NCI-H1436 treated with DMSO at 0.1 percent for 48 hours (cell line): ENCODE measurements at places on chromosomes 7 and 10.

GRCh38 chr7:137408126-137408525 lies 64.6 kb upstream of the PTN start:
- DNase-seq, result no peak

DNA sequence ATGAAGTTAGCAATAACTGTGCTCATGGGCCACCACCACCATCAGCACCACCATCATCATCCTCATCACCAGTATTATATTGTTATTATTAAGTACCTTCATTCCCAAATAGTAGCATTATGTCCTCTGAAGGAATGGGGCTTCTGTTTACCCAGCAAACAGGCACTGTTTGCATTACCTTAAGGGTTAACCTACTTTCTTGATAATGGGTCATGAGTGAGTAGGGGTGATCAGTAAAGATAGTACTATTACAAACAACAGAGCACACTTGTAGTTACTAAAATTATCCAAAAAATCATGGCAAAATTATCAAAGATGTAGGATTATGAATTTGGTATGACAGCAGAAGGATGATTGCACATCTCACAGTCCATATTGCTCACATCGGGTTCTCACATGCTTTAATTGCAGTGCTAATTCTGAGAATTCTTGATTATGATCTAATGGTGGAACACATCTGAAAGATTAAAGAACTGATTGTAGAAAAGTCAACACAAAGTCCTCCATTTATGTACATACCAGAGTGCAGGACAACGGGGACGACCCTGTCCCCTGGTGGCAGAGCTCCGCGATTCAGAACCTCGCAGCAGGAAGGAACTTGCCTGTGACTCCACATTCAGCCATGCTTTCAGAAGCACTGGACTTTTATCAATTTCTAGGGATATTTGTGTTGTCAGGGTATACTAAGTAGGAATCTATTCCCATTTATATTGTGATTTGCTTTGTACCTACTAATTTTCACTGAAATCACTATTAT lies 31.0 kb downstream of the PDE1C start:
- DNase-seq, result no peak

GRCh38 chr10:21285207-21285606 lies 240.3 kb downstream of the SKIDA1 start:
- no peak for DNase-seq

GRCh38 chr10:93379731-93380575 lies 102.2 kb downstream of the MYOF start:
- DNase-seq, result no peak

DNA sequence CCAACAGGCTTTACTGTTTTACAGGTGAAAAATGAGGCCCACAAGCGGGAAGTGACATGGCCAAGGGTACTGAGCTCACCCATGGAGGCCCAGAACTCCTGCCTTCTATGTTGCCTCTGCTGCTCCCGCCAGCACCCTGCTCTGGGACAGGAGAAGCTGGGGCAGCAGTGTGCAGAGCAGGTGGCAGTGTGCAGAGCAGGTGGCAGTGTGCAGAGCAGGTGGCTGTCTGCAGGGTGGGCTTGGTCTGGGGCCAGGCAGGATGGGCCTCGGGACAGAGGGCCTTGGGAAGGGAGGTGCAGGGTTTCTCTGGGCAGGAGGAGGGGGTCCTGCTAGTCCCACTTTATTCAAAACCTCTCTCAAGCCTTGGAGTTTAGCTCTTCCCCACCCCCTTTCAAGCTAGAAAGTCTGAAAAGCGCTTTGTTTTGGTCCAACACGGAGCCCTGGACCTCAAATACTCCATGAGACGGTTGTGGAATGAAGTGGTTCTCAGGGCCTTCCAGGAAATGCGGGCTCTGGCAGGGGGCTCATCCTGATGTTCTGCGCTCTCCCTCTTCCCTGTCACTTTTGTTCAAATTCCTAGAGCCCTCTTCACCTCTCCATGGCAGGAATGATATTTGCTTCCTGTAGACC lies 26.8 kb downstream of the TSPAN15 start:
- DNase-seq, result no peak

- no peak for DNase-seq
These were observed 726.4 kb downstream of the KCNMA1 start for GRCh38 chr10:76911184-76911583.

DNA sequence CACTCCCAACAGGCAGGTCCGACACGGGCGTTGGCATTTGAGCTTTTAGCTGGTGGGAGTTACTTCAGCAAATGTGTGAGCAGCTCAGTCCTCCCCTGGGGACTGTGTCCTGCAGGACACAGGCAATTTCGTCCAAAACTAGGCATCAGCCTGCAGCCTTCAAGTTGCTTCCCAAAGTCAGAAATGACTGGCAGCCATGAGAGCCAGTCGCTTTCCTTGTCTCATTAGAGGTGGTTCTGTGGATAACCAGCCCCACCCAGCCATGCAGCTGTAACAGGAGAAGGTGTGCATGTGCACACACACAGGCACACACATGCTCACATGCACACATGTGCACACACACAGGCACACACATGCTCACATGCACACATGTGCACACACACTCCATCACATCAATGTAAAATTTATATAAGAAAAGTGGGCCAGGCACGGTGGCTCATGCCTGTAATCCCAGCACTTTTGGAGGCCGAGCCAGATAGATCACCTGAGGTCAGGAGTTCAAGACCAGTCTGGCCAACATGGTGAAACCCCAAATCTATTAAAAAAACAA lies 138.8 kb upstream of the TCERG1L start:
- no peak for DNase-seq

DNA sequence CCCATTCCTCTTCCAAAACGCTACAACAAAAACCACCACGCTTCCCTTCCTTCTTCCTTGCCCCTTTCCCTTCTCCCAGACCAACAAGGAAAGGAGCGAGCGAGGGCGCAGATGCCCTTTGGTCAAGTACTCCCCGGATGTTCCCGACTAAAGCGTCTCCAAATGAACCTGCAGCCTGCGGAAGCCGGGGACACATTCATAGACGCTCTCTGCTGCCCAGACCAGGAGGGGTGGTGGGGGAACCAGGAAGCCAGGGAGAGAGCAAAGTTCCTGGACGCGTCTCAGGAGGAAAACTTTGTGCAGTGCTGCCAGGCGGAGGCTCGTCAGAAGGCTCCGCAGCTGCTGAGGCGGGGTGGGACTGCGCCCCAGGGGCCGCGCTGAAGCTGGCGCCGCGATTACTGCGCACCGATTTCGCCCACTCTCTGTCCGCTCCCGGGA lies 754 bp downstream of the SEMA3D start:
- no peak for DNase-seq

GRCh38 chr7:19353180-19353579 lies 208.0 kb upstream of the FERD3L start:
- DNase-seq, result no peak

DNA sequence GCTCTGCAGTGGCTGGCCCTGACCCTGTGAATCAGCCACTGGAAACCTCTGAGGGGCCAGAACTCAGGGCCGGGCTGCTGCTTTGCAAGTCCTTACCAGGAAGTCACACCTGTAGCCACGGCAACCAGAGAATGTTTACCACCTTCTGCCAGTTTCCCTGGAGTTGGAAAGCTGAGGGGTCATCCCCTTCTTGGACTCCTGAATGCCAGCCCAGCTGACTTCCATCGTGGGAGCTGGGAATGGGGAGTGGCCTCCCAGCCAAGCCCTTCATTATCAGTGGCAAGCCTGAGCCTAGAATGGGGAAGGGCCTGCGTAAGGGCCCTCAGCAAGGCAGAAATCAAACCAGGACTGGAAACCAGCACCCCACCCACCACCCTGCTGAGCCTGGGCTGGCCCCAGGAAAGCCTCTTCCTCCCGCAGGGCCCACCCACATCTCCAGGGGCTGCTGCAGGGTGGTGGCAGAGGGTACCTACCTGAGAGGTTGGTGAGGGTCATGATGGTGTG lies 6.5 kb upstream of the CRHR2 start:
- DNase-seq, result no peak

GRCh38 chr10:84632866-84633265 lies 304.5 kb downstream of the CCSER2 start:
- no peak for DNase-seq

DNA sequence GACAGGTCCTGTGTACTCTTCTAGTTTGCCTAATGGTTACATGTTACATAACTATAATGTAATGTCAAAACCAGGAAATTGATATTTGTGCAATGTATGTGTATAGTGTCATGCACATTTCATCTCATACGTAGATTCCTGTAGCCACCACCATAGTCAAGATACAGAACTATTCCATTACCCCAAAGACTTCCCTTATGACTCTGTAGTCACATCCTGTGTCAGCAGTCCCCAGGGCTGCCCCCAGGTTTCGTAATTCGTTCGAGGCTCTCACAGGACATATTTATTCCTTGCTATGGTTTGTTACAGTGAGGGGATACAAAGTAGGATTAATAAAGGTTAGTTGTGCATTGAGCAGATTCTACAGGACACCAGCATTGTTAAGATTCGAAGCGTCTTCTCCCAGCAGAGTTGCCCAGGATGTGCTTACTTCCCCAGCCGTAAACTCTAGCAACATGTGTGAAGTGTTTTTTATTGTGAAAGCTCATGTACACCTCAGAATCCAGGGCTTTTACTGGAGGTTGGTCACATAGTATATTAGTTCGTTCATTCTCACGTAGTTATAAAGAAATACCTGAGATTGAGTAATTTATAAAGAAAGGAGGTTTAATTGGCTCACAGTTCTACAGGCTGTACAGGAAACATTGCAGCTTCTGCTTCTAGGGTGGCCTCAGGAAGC lies 18.6 kb downstream of the RABGEF1 start:
- no peak for DNase-seq

DNA sequence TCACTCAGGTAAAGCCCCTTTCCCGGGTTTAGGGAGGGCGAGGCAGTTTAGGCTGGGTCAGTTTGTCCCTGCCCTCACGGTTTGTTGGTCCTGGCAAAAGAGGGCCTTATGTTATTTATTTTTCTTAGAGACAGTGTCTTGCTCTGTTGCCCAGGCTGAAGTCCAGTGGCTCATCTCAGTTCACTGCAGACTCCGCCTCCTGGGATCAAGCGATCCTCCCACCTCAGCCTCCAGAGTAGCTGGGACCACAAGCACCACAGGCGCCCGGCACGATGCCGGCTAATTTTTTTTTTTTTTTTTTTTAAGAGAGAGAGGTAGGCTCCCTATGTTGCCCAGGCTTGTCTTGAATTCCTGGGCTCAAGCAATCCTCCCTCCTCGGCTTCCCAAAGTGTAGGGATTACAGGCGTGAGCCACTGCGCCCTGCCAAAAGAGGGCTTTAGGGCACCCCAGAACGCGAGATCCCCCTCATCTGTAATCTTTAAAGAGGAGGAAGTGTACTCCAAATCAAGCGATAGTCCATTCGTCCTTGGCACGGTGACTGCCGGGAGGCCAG lies 626 bp upstream of the BMS1 start:
- DNase-seq, result no peak

DNA sequence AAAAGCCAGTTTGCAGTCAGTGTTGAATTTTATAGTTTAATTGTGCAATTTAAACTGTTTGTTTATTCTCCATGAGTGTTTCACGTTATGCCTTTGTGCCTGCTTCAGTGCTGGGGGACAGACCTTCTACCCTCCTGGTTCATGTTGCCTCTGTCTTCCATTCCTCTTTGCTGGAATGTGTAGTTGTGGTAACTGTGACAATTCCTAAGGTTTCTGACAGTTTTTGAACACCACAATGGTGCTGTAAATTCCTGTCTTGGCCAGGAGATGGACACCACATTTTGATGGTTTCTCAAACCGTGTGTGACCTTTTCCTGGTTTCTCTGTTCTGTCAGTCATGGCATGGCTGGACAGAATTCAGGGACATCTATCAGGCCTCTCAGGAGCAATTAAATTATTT lies 201.7 kb downstream of the BICC1 start:
- no peak for DNase-seq

- no peak for DNase-seq
These were observed 39.6 kb upstream of the EN2 start for GRCh38 chr7:155418304-155418703.

- DNase-seq, result no peak
These were observed at the start of gene SPACDR for GRCh38 chr7:100464210-100464660. Gene SPACDR (minus strand): TSS chr7:100464260. CDS start chr7:100464025, 235 bp downstream.

GRCh38 chr7:107505997-107506673 lies 36.3 kb downstream of the GPR22 start:
- DNase-seq, result no peak

- no peak for DNase-seq
These were observed 32.2 kb upstream of the ITGB8 start for GRCh38 chr7:20298486-20298901.

DNA sequence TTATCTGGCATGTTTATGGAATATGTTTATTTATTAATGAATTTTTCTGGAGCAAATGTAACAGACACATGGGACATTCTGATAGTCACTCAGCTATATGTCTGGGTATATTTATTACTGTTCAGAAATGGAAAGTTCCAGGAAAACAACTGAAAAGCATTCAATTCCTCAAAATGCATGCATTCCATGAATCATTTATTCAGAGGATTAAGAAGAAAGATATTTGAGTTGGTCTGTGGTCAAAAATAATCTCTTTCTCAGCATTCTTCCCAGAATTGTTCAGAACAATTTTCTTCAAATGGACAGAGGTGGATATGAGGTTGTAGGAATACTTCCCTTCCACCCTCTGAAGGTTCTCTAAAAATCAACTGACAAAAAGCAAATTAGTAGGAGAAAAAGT lies 97.6 kb upstream of the ITGB1 start:
- DNase-seq, result no peak

- no peak for DNase-seq
These were observed 35.5 kb upstream of the TPST1 start for GRCh38 chr7:66169616-66170015.

DNA sequence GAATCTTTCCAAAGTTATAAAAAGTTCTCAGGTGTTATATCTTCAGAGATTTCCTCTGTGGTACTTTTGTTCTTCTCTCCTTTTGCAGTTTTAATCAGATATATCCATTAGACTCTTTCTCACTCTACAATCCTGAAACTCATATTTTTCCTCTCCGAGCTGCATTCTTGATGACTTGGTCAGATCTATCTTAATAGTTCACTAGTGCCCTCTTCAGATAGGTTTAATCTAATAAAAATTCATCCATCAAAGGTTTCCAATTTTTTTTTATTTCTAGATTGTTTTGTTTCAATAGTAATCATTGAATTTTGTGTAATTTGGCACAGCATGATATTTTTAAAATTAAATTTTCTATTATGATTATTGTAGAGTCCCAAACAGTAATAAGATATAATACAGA lies 21.8 kb upstream of the DGKB start:
- DNase-seq, result no peak

GRCh38 chr7:36599645-36600313 lies 124.5 kb downstream of the AOAH start:
- DNase-seq, result no peak

DNA sequence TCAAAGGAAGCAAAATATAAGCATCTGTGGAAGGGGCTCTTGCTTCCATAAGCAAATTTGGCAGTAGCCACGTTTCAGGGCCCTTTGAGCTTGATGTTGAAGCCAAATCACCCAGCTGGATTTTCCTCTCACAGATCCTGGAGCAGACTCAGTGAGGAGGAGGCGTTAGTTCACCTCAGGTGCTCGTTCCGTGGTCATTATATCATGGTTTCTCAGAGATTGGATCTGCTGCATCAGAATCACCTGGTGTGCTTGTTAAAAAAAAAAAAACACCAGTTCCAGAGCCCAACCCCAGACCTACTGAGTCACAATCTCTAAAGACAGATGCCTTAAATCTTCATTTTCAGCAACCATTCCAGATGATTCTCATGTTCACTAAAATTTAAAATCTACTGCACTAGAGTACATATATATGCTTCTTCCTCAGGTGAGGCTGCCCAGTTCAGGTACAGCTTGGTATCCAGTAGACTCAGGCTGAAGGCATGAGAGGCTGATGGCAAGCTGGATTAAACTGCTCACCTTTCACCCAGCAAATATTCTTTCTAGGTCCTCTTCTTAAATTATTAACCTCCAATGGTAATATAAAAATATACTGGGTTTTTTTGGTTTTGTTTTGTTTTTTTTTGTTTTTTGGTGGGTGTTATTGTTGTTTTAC lies 24.9 kb downstream of the TFAM start:
- no peak for DNase-seq

GRCh38 chr10:52185256-52185655 lies 128.8 kb upstream of the DKK1 start:
- no peak for DNase-seq
